ENCODE measurements at places on chromosomes 1 and 21. TPM values are rescaled to one million over a fixed set of nuclear protein-coding genes. Genes with fewer than 3 reads are reported as not detected.
A peak's percentile ranks its signal among the peaks of the same experiment; 100 is the strongest.

DNA sequence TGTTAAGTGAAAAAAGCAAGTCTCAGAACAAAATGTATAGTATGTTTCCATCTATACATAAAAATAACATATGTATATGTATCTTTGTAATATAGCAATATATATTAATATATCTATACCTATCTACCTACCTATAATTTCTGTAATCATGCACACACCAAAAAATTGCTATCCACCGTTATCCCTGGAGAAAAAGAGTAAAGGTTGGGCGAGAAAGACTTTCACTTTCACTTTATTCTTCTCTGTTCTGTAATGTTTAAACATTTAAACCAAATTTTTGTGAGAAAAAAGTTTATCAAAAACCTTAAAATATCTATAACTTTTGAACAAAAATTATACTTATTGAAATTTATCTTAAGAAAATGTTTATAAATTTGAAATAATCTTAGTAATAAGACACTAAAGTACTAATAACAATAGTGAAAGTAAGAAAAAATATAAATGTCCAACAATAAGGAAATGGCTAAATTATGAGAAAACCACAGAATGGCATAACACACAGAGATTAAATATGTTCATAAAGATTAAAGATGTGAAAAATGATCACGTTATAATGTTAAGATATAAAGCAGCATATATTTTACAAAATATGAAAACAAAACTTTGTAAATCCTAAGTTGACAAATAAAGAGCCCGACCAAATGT lies 74.0 kb upstream of the LRRC53 start:
- no peak overlapping the region for H3K4me3 ChIP-seq
- no peak for DNase-seq
- H3K4me1 ChIP-seq: no peaks in the 10 kb centered on the region
- H3K36me3 ChIP-seq: no peaks in the 10 kb centered on the region
- no peaks in the 10 kb centered on the region for H3K27me3 ChIP-seq

DNA sequence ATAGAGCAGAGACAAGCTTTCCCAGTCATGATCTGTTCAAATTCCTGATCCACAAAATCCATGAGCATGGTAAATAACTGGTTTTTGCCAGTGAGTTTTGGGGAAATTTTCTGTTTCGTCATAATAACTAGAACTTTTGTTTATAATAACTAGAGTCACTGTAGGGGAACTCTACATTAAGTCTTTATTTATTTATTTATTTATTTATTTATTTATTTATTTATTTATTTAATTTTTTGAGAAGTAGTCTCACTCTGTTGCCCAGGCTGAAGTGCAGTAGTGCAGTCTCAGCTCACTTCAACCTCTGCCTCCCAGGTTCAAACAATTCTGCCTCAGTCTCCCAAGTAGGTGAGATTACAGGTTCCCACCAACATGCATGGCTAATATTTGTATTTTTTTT lies 1106.8 kb downstream of the AMY1C start:
- H3K27me3 ChIP-seq: no peaks in the 10 kb centered on the region
- DNase-seq: no peak
- no peaks in the 10 kb centered on the region for H3K4me1 ChIP-seq
- H3K27ac ChIP-seq: no peak overlapping the region
- no peaks in the 10 kb centered on the region for H3K36me3 ChIP-seq
- no peak overlapping the region for H3K4me3 ChIP-seq

DNA sequence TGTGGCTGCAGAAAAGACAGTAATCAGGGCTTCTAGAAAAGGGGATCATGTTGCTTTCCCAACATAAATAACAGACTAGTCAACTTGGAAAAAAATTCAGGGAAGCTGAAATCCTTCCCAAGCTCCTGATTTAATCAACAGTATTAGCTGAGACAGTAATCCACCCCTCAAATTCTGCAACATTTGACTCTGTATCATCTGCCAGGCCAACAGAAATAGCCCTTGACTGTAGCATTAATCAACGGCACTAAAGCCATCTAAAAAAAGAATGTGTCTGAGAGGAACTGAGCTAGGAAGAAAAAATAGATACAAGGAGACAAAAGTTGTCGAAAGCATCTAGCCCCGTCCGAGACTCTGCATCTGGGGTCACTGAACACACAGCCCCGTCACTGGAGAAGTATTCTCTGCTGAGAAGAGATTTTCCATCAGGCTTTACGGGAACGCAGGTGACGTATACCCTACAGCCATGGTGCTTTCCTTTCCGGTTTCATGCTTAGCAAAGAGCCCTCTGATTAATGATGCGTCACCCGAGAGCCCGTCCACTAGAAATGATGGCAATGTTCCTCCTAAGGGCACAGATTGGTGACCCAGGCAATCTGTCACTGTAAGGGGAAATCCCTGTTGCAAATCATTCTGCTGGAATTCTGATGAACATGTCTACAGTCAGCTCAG lies 42.1 kb upstream of the TP53BP2 start:
- H3K27ac ChIP-seq: peak overlapping the region; percentile 62
- H3K4me3 ChIP-seq: no peak overlapping the region
- no peaks in the 10 kb centered on the region for H3K36me3 ChIP-seq
- no peaks in the 10 kb centered on the region for H3K27me3 ChIP-seq
- DNase-seq: peak; percentile 80
- H3K4me1 ChIP-seq: peaks cover 12% of the 10 kb centered on the region

GRCh38 chr21:38351176-38351959 lies 94.6 kb downstream of the KCNJ15 start:
- H3K27ac ChIP-seq: peak overlapping the region; percentile 46
- H3K27me3 ChIP-seq: no peaks in the 10 kb centered on the region
- H3K36me3 ChIP-seq: no peaks in the 10 kb centered on the region
- peaks cover 23% of the 10 kb centered on the region for H3K4me1 ChIP-seq

DNA sequence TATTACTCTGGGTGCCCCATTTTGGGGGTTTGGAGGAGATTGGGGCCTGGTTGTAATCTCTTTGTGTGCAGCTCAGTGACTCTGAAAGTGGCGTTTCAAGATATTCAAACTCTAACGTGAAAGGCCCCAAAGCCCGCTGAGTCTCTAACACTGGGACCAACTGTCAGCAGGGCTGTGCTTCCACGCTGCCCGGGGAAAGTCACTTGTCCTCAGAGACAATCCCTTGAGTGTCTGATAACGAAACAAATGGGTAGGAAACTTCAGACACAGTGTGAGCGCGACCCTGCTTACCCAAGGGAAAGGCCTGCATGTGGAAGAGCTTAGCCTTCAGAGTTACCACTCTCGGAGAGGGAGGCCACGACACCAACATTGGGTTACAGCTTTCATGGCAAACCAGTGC lies 837 bp downstream of the UBASH3A start:
- DNase-seq: no peak
- peaks cover 4% of the 10 kb centered on the region for H3K4me1 ChIP-seq
- no peak overlapping the region for H3K4me3 ChIP-seq
- no peak overlapping the region for H3K27ac ChIP-seq
- H3K36me3 ChIP-seq: no peaks in the 10 kb centered on the region
- no peaks in the 10 kb centered on the region for H3K27me3 ChIP-seq

GRCh38 chr1:30255111-30255724 lies 468.2 kb downstream of the MATN1 start:
- H3K27me3 ChIP-seq: no peaks in the 10 kb centered on the region
- H3K36me3 ChIP-seq: no peaks in the 10 kb centered on the region
- no peak overlapping the region for H3K27ac ChIP-seq
- H3K4me3 ChIP-seq: no peak overlapping the region
- H3K4me1 ChIP-seq: no peaks in the 10 kb centered on the region

DNA sequence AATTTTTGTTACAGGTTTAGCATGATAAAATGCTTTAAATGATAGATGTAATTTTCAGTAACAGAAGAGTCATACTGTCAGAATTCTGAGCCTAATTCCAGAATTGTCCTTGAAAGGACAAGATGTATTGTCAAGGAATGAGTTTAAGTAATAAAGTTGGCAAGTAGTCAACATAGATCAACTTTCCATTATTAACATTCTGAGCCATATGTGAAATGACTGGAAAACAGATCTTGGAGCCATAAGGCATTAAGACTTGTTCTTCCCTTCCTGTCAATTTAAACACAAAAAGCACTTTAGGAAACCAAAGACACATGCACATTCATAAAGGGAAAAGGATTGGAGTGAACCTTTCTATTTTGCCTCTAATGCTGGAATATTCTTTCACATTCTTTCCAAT lies 107.0 kb downstream of the ODF2L start:
- H3K4me3 ChIP-seq: no peak overlapping the region
- no peaks in the 10 kb centered on the region for H3K4me1 ChIP-seq

DNA sequence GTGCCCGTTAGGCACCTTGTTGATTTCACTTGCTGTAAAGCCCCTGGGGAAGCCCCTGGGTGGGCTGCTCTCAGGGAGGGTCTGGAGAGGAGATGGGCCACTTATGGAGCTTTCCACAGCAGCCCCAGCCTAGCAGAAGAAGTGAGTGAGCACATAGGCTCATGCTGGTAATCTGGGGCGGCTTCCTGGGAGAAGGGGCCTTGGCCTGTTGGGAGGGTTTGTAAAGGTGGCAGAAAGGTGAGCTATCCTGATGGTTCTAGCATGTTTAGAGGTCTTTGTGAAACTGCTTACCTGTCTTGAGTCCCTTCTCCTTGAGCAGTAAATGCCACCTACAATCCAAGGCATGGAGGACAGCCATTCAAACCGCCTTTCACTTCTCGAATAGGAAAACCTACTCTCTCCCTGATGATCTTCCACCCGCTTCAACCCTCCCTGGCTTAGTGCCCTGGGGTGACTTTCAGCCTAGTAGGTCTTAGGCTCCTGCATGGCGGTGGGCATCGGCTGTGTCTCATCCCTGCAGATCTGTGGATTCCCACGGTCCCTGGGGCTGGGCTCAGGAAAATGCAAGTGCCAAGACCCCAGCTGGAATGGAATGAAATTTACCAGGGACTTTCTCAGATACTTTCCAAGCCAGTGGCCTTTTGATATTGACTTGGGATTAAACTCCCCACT lies 87.6 kb upstream of the SELENON start:
- H3K4me3 ChIP-seq: no peak overlapping the region
- no peak overlapping the region for H3K27ac ChIP-seq
- no peaks in the 10 kb centered on the region for H3K36me3 ChIP-seq
- peaks cover 40% of the 10 kb centered on the region for H3K4me1 ChIP-seq
- no peak for DNase-seq

GRCh38 chr1:177275736-177276135 lies 105.0 kb downstream of the BRINP2 start:
- no peak overlapping the region for H3K27ac ChIP-seq
- no peaks in the 10 kb centered on the region for H3K27me3 ChIP-seq
- no peak for DNase-seq
- no peak overlapping the region for H3K4me3 ChIP-seq
- peaks cover 4% of the 10 kb centered on the region for H3K4me1 ChIP-seq
- no peaks in the 10 kb centered on the region for H3K36me3 ChIP-seq

- H3K36me3 ChIP-seq: peaks cover 66% of the 10 kb centered on the region
- H3K27ac ChIP-seq: no peak overlapping the region
- no peaks in the 10 kb centered on the region for H3K27me3 ChIP-seq
- H3K4me1 ChIP-seq: peaks cover 18% of the 10 kb centered on the region
- H3K4me3 ChIP-seq: no peak overlapping the region
Observed at GRCh38 chr1:225835856-225836255, 25.9 kb downstream of the EPHX1 start.

DNA sequence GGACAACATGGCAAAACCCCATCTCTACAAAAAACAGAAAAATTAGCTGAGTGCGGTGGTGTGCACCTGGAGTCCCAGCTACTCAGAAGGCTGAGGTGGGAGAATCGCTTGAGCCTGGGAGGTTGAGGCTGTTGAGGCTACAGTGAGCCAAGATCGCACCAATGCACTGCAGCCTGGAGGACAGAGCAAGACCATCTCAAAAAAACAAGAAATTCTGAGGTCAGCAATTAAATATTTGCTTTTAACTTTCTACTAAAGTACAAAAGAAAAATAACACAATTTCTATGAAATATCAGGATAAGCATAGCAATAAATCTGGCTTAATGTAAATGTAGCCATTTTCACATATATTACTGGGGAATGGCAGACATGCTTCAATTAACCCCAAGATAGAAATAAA lies 9.9 kb downstream of the PPP1R15B start:
- no peak for DNase-seq
- peaks cover 20% of the 10 kb centered on the region for H3K36me3 ChIP-seq
- H3K27ac ChIP-seq: no peak overlapping the region
- H3K27me3 ChIP-seq: no peaks in the 10 kb centered on the region

The CD244 gene
- total RNA-seq: not detected

The ZBTB37 gene
- total RNA-seq: 24.4 TPM

The MYOG gene
- not detected for total RNA-seq

The MCOLN3 gene
- total RNA-seq: 8.3 TPM

All from thyroid gland (tissue), 4 donors.